Activated CD4-positive, alpha-beta T cell treated with anti-CD3 and anti-CD28 coated beads, Interleukin-2, amount 50 U/mL, for 4 hours (primary cell): ENCODE measurements at places on chromosomes 6 and 20.

DNA sequence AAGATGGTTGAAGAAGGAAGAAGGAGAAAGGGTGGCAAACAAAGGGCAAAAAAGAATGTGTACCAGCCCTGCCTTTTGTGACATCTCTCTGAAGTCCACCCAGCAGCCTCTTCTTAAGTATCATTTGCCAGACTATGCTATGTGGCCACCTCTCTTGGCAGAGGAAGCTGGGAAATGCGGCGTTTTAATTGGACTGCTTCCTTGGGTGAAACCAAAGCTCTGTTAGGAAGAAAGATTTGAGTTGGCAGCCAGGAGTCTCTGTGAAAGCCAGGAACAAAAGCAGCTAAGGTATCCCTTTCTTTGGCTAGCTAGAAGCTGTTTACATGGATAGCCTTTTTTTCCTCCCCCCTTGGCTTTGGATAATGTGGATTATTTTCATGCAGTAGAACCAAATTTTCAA, 67.5 kb upstream of the GTSF1L start:
- DNase-seq = no peak

- no peak for DNase-seq
Observed at GRCh38 chr20:49567421-49568277, at the start of gene PTGIS. Gene PTGIS (minus strand): TSS chr20:49568137. CDS start chr20:49568116, 21 bp downstream.

- DNase-seq = no peak
Observed at GRCh38 chr20:17958373-17959256, 10.0 kb downstream of the SNX5 start.

DNA sequence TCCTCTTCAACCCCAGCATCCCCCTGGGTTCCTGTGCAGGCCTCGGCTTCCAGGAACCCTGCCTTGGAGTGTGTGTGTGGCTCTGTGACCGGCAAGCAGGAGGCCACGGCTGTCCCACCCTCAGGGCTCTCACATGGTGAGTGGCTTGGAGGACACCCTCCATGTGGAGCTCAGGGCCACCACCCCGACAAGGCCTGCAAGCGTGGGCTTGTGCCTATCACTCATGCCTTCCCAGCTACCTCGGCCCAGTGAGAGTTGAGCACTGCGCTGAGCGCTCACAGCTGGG, 76.7 kb downstream of the DACT2 start:
- DNase-seq = no peak

DNA sequence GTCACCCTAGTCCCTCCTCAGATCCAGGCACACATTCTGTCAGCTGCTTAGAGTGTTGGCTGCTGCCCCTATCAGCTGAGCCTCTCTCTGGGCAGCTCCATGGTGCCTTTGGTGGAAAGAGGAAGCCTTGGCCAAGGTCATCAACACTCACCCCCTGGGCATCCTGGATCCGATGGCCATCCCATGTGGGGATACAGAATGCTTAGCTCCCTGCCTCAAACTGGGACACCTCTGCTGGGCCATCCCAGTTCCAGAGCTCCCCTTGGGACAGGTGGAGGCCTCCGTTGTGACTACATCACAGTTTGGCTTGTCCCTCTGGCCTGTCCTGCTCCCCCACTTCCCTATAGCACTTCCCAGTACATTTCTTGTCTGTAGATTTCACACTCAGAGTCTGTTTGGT, 45.6 kb downstream of the TOX2 start:
- no peak for DNase-seq

- no peak for DNase-seq
Observed at GRCh38 chr20:60104993-60105803, 147.0 kb downstream of the CDH26 start.

DNA sequence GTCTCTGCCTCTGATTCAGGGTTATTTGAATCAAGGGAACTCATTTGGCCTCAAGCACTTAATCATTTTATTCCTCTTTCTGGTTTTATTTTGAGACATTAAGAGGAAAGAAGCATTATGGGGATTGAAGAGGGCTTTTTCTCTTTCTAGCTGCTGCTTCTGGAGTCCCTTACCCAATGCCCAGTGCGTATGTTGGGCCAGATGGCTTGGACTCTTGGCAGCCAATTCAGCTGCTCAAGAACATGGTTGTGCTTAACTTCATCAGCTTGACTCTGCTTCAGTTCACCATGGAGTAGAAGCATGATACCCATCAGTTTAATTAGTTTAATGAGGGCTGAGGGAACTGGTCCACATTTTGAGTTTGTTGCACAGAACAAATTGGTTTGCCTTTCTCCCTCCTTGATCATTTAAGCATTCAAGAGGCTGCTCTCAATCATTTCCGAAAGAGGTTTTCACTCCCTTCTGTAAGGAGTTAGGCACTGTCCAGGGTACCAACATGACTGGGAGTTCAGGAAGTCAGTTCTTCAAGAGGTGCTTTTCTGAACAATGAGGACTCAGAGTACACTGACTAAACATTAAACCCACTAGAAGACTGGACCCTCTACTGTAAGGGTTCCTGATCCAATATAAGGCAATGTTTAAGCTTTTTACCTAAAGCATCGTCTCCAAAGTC, 14.6 kb downstream of the PDYN start:
- no peak for DNase-seq

DNA sequence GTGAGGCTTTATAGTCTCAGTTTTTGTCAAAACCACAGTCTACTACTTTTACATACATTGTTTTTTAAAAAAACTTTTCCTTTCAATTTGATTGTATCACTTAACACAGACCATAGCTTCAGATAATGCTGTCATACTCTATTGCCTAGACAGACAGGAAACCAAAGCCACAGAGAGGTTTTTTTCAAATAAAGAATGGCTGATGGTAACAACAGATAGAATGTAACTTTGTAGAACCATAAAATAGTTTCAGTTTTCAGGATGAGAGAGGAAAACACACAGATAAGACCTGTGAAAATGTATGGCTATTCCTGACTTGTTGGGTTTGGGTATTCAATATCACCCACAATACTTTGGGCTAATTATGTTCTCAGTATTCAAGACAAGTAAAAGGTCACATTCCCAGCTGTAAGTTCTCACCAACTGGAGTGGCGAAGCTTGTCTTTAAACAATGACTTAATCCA, 94.0 kb downstream of the ADGRG6 start:
- DNase-seq = no peak

DNA sequence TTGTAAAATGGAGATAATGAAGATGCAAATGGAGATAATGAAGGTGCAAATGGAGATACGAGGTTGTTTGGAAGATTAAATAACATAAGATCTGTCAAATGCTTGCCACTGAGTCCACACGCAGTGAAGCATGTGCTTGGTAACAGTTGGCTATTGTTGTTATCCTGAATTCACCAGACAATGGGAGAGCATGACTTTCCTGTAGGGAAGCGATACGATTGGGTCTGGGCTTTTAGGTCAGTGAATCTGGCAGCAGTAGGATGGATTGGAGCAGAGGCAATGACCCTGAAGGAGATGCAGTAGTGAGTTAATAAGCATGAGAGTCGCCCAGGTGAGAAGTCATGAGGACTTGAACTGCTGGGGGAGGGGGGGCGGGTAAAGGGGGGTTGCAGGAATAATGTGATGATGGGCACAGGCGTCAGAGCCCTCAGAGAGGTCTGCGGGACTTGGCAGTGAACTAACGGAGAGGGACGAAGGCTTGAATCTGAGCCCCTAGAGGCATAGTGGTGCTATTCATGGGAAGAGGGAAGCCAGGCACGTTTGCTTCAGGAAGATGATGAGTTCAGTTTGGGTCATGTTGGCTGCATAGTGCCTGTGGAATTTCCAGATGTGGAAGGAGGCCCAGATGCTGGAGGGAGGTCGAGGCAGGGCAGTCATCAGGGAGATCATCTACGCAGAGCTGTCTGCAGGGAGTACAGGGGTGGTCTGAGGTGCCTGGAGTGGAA, 55.4 kb downstream of the ZDHHC14 start:
- no peak for DNase-seq

DNA sequence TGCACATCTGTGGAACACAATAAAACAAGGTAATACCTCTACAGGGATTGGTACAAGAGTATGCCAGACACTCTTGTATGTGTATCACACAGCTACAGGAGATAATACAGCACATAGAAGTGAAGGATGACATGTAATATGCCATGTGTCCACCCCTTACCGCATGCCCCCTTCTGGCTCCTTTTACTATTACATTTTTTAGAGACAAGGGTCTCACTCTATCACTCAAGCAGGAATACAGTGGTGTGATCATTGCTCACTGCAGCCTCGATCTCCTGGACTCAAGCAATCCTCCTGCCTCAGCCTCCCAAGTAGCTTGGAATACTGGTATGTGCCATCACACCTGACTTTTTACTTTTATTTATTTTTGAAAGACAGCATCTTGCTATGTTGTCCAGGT, 4.2 kb upstream of the NCR3 start:
- no peak for DNase-seq

DNA sequence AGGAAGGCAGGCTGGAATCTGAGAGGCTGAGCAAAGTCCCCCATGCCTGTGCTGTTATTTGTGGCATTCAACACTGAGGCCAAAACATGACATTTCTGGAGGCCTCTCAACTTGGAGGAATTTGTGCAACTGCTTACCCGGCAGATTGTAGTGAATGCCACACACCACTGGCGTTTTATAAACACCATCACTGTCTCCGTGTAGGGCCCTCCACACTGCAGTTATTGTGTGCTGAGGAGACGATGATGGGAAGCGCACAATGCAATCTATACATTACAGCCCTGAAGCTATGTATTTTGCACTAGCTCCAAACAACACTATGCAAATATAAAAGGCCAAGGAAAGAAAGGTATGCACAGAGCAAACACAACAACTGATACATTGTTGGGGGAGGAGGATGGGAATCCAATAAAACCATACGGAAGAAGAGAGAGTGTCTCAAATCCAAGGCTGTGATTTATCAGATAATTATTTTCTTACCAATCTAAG, 106.5 kb downstream of the SMLR1 start:
- DNase-seq = no peak

- no peak for DNase-seq
Observed at GRCh38 chr6:34891296-34891695, 2.2 kb downstream of the ANKS1A start.

- no peak for DNase-seq
Observed at GRCh38 chr6:18501663-18502013, 114.5 kb downstream of the RNF144B start.
